T-helper 17 cell (primary cell): ENCODE measurements at places on chromosomes 2 and 18. TPM values are rescaled to one million over a fixed set of nuclear protein-coding genes. Genes with fewer than 3 reads are reported as not detected.

DNA sequence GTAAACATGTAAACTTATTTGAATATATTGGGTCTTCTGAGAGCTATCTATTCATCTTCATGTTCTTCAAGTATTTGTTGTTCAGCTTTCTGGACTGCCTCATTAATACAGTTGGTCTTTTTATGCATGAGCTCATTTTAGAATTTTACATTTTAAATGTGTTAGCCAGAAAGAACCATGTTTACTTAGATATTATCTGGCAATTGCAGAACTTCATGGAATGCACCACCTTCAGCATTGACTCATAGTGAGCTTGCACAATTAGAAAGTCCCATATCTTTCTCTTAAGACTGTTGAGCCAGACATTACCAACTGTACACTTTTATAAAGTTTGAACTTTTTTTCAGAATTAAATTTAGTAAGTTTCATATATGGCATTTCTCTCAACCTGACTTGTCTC is 536.7 kb downstream of the RIT2 start:
- no peak for DNase-seq
- no peaks in the 10 kb centered on the region for H3K4me1 ChIP-seq
- H3K4me3 ChIP-seq, result no peak overlapping the region
- no peak overlapping the region for H3K27ac ChIP-seq

- H3K27ac ChIP-seq, result no peak overlapping the region
- H3K4me1 ChIP-seq, result no peaks in the 10 kb centered on the region
- H3K36me3 ChIP-seq, result no peaks in the 10 kb centered on the region
- H3K4me3 ChIP-seq, result no peak overlapping the region
- DNase-seq, result no peak
Measured at GRCh38 chr2:2180446-2180845, 150.6 kb downstream of the MYT1L start.

DNA sequence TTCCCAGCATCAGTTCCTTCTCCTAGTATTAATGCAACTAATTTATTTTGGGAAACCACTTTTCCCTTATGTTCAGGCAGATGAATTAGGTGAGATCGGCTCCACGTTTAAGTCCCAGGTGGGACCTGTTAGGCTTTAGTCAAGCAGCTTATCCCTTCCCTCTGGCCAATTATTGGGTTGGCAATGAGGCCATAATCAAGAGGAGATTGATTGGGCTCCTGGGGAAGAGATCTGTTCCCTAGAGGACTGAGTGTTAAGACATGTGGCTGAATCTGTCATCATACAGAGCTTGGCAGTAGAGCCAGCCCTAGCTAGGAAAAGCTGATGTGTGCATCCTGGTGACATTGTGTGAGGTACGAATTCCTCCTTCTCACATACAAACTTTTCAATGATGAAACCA is 104.4 kb downstream of the PTH2R start:
- no peak overlapping the region for H3K4me3 ChIP-seq
- DNase-seq, result no peak
- no peaks in the 10 kb centered on the region for H3K36me3 ChIP-seq
- no peak overlapping the region for H3K27ac ChIP-seq
- no peaks in the 10 kb centered on the region for H3K27me3 ChIP-seq
- no peaks in the 10 kb centered on the region for H3K4me1 ChIP-seq

DNA sequence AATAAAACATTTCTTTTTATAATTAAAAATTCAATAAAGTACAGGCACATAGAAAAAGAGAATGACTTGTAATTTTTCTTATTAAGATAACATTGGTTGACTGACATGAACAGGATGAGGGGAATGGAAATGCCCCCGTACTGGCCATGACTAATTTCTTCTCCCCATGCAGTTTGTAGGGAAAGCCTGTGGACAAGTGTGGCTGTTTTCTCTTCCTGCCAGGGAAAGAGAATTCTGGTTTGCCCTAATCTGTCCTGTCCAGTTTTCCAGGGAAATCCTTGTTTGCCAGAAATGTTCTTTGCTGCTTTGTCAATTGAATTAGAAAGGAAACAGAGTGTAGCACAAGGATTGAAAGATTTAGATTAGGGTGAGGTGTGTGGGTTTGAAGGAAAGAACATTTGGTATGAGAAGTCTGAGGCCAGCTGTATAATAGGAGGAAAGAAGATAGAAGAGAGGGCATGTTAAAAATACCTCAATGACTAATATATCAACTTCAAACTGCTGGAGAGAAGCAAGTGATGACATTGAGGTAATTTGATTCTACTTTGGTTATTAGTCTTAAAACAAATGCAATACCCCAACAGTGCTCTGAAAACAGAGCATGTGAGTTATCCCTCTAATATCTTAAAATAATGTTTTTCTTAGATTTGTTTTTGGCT is 593.9 kb upstream of the ZNF804A start:
- no peaks in the 10 kb centered on the region for H3K27me3 ChIP-seq
- H3K4me3 ChIP-seq, result no peak overlapping the region
- no peaks in the 10 kb centered on the region for H3K36me3 ChIP-seq
- H3K27ac ChIP-seq, result no peak overlapping the region
- H3K4me1 ChIP-seq, result no peaks in the 10 kb centered on the region

GRCh38 chr2:72183466-72183865 is 35.8 kb upstream of the CYP26B1 start:
- H3K4me3 ChIP-seq, result no peak overlapping the region
- peaks cover 4% of the 10 kb centered on the region for H3K36me3 ChIP-seq
- DNase-seq, result no peak
- no peaks in the 10 kb centered on the region for H3K4me1 ChIP-seq
- no peak overlapping the region for H3K27ac ChIP-seq
- no peaks in the 10 kb centered on the region for H3K27me3 ChIP-seq

DNA sequence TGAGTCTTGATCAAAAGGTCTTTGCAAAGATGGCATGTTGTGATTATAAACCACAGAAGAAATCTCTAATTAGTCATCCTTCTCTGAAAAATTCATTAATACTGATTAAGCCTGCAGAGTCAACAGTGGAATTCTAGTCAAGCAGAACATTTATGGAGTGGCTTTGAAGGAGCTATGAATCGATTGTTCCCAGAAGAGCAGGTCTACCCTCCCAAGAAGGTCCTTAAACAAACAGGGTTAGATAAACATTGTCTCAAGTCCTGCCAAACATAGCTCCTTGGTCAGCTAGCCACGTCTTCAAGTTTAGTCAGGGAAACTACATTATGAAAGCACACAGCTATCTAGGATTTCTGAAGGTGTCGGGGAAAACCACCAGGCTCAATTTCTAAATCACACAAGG is 88.9 kb downstream of the ITGA4 start:
- H3K4me3 ChIP-seq, result no peak overlapping the region
- H3K36me3 ChIP-seq, result no peaks in the 10 kb centered on the region
- H3K4me1 ChIP-seq, result no peaks in the 10 kb centered on the region
- H3K27ac ChIP-seq, result no peak overlapping the region

DNA sequence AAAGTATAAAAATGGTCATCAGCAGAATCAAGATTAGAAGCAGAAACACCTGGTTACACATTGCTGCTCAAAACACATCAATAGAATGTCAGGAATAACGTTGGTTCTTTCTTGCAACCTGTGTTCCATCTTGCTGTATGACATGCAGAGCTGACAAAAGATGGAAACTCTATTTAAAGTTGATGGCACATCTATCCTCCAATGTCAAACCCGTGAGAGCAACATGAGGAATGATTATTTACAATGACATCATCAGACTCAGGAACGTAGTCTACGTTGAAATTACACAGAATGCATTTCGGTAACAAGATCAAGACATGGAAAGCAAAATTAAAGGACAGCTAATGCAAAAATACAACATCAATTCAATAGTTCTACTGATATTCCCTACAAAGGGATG is 26.2 kb upstream of the TTN start:
- H3K4me3 ChIP-seq, result no peak overlapping the region
- H3K27me3 ChIP-seq, result peaks cover 16% of the 10 kb centered on the region
- no peak overlapping the region for H3K27ac ChIP-seq
- peaks cover 2% of the 10 kb centered on the region for H3K36me3 ChIP-seq

The FOXI3 gene
- not detected for total RNA-seq

The QPCT gene
- total RNA-seq, result 1.0 TPM
